ENCODE measurements at places on chromosomes 3 and 15. TPM values are rescaled to one million over a fixed set of nuclear protein-coding genes. Genes with fewer than 3 reads are reported as not detected.
A peak's percentile ranks its signal among the peaks of the same experiment; 100 is the strongest.

Gene TRIM42
- not detected for total RNA-seq

Gene HESX1
- total RNA-seq = 0.66 TPM

Gene SPATA16
- total RNA-seq = not detected

Gene RSRC1
- total RNA-seq = 35.8 TPM

Gene FRMD4B
- 39.0 TPM for total RNA-seq

Gene NR1I2
- not detected for total RNA-seq

Gene FBXW12
- not detected for total RNA-seq

Gene OR5AC2
- total RNA-seq = not detected

Gene CDHR4
- 0.44 TPM for total RNA-seq

Gene TMEM40
- total RNA-seq = 58.4 TPM

Gene LMAN1L
- total RNA-seq = not detected

Gene ITGA11
- total RNA-seq = not detected

- peak overlapping the region; percentile 68 for H3K27ac ChIP-seq
- H3K4me1 ChIP-seq = peaks cover 21% of the 10 kb centered on the region
- H3K36me3 ChIP-seq = no peaks in the 10 kb centered on the region
- no peaks in the 10 kb centered on the region for H3K27me3 ChIP-seq
- DNase-seq = peak; percentile 74
Measured at GRCh38 chr3:96354742-96355141, 459.7 kb upstream of the EPHA6 start.

DNA sequence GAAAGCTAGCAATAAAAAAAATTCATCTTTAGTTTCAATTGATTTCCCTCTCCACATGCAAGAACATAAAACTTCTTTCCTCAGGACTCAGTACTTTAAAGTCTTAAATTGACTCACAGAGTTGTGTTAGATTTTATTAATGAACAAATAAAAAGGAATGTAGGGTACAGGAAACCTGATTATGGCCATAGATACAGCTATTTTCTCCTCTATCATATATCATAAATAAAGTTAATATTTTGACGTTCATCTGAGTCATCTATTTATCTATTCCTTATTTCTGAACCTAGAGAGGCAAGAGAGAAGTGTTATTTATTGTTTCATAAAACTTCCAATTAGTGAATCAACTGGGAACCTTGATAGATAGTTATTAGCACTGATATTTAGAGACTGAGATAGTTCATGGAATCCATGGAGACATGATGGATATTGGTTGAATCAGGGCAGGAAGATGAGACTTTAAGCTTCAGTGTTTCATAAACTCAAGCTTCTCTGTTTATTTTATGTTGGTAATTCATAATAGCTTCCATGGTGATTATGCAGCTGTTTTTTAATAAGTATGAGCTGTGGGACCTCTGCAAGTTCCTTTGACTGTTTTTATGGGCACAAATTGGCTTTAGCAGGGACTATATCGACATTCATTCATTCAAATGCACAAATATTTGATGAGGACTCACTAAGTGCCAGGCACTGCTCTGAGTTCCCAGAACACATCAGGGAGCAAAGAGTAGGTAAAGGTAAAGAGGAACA, 143.5 kb upstream of the TGFBR2 start:
- H3K4me1 ChIP-seq = no peaks in the 10 kb centered on the region
- no peak overlapping the region for H3K4me3 ChIP-seq
- no peak overlapping the region for H3K27ac ChIP-seq
- H3K36me3 ChIP-seq = no peaks in the 10 kb centered on the region
- DNase-seq = no peak

DNA sequence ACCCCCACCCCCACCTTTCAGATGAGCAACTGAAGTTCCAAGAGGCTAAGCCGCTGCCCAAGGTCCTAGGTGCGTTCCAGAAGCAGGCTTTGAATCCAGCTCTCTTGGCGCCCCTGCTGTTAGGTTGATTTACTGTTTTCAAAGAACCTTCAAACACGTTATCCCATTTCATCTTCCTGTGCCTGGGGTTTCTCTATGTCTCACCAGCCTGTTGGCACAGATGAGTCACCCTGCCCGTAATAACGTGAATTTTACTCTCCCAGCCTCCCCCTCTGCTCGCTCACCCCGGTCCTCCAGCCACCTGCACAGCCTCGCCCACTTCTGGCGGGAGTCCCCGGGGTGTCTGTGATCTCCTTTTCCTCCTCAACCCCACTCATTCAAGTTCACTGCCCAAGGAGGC, 13.0 kb upstream of the TSEN2 start:
- peak overlapping the region; percentile 18 for H3K4me3 ChIP-seq
- peak; percentile 89 for DNase-seq
- H3K4me1 ChIP-seq = peaks cover 16% of the 10 kb centered on the region
- H3K36me3 ChIP-seq = no peaks in the 10 kb centered on the region

DNA sequence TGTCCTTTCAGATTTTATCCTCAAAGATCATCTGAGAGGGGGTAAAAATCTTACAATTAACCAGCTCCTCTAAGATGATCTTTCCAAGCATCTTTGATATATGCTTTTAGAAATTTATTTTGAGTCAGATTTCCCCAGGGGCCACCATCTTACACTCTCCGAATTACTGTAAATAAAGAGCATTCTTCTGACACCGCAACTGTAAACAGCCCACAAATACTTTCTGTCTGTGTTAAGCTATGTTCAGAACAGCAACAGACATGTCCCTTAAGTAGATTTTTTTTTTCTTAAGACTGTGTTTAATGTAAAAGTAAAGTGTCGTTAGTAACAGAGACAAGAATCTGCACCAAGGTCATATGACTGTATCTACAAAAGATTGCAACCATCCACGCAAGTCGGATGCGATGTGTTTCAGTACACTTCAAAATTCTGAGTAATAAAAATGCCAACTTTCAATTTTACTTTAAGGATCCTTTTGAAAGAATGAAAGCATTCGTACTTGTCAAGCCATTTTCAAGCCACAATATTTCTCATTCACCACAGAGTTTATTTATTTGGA, 159.0 kb upstream of the KCNH8 start:
- no peak for DNase-seq
- no peak overlapping the region for H3K4me3 ChIP-seq
- H3K4me1 ChIP-seq = peaks cover 6% of the 10 kb centered on the region
- no peaks in the 10 kb centered on the region for H3K36me3 ChIP-seq
- no peaks in the 10 kb centered on the region for H3K27me3 ChIP-seq

DNA sequence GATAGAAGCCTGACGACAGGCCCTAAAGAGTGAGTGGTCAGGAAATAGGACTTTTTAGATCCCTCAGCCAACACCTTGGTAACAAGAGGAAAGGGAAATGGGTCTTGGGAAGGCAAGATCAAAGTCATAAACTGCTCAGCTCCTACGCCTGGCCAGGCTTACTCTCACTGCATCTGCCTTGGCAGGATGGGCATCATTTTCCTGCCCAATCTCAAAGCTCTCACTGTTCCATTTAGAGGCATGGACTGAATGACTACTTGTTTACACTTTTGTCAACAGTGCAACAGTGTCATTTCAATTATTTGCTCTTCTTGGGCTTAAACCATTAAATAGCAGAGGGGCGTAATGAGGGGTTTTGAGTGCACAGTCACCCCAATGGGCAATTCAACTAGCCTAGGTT, 808.7 kb downstream of the GRM7 start:
- H3K27me3 ChIP-seq = no peaks in the 10 kb centered on the region
- H3K4me1 ChIP-seq = no peaks in the 10 kb centered on the region
- H3K4me3 ChIP-seq = no peak overlapping the region
- DNase-seq = no peak

GRCh38 chr3:138148503-138148902, 16.3 kb upstream of the A4GNT start:
- H3K36me3 ChIP-seq = no peaks in the 10 kb centered on the region
- no peak overlapping the region for H3K27ac ChIP-seq
- peak; percentile 4 for DNase-seq
- H3K27me3 ChIP-seq = no peaks in the 10 kb centered on the region

DNA sequence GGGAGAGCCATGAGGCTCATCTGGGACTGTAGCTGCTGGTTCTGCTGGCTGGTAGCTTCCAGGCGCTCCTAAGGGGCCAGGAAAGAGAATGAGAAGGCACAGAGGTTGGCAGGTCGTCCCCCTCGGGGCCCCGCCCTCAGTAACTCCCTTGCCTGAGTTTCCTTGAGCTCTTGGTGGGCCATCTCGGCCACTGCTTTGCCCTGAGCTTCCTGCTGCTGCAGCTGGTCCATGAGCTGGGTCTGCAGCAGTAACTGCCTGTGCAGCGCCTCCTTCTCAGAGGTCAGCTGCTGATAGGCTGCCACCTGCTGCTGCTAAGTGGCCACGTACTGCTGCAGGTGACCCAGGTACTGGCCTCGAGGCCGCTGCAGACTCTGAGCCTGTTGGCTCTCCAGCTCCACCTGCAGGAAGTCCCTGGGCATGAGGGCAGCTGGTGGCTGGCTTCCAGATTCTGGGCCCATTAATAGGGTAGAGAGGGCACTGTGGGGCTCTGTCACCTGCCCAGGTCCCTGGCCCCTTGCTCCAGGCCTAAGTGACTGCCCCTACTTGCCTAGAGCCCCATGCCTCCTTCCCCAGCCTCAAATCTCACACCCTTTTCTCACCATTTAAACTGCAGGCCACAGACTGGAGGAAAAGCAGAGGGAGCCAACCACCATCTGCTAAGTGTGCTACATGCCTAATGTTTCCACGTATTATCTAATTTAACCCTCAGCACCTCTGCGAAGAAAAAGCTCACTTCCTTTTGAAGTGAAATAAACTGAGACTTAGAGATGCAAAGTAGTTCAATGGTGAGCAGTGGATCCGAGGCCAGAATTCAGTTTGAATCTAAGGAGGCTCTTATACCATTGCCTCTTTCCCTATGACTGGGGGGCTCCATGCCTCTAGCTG, 10.8 kb upstream of the VPS33B start:
- H3K27ac ChIP-seq = no peak overlapping the region
- H3K4me1 ChIP-seq = no peaks in the 10 kb centered on the region
- no peak overlapping the region for H3K4me3 ChIP-seq
- peaks cover 26% of the 10 kb centered on the region for H3K27me3 ChIP-seq

- H3K4me3 ChIP-seq = no peak overlapping the region
- no peaks in the 10 kb centered on the region for H3K27me3 ChIP-seq
- peaks cover 36% of the 10 kb centered on the region for H3K36me3 ChIP-seq
- DNase-seq = no peak
- no peak overlapping the region for H3K27ac ChIP-seq
- no peaks in the 10 kb centered on the region for H3K4me1 ChIP-seq
Measured at GRCh38 chr3:179416681-179417080, 34.6 kb downstream of the GNB4 start.

DNA sequence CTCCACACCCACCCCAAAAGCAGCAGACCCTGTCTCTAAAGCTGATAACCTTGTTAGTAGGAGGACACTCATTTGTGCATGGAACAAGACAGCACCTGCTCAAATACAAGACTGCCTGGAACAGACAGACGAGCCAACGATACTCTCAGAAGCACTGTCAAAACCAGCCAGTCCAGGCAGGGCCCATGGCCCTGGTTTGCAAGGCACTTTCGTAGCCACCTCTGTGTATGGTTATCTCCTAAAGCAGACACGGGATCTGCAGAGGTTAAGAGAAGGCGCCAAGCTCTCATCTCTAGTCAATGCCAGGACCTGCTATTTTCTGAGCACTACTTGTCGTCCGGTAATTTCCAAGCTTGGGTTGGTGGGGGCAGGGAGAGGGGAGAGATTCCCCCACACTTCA, 10.5 kb downstream of the NTRK3 start:
- no peak for DNase-seq
- H3K27ac ChIP-seq = no peak overlapping the region
- no peaks in the 10 kb centered on the region for H3K36me3 ChIP-seq
- H3K27me3 ChIP-seq = no peaks in the 10 kb centered on the region

DNA sequence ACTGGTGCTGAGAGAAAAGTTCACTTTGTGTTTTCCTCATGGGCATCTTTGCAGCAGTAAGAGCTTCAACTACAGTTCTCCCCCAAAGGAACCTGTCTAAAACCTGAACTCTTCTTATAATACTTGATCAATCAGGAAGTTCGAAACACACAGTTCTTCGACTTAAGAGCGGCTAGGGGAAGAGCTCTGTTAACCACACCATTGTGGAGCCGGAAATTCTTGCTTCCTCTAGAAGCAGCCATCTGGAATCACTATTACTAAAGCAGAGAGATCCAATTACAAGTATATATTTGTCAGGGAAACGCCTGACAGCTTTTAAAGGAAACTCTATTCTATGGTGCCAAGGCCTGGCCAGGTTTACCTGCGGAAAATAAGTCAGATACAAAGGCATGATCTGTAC, 337.3 kb upstream of the CBLB start:
- no peak overlapping the region for H3K4me3 ChIP-seq
- no peaks in the 10 kb centered on the region for H3K4me1 ChIP-seq
- H3K36me3 ChIP-seq = no peaks in the 10 kb centered on the region
- H3K27me3 ChIP-seq = no peaks in the 10 kb centered on the region

- H3K36me3 ChIP-seq = peaks cover 10% of the 10 kb centered on the region
- no peak overlapping the region for H3K27ac ChIP-seq
- no peaks in the 10 kb centered on the region for H3K4me1 ChIP-seq
- no peaks in the 10 kb centered on the region for H3K27me3 ChIP-seq
Measured at GRCh38 chr3:36893137-36893557, 51.7 kb downstream of the TRANK1 start.
